ENCODE measurements at places on chromosomes 12 and 14.

GRCh38 chr12:47901063-47901717 lies 3.6 kb downstream of the VDR start:
- DNase-seq, result no peak

- DNase-seq, result no peak
Measured at GRCh38 chr12:91984556-91984955, 161.1 kb downstream of the BTG1 start.

- no peak for DNase-seq
Measured at GRCh38 chr12:54232790-54233189, 44.0 kb upstream of the SMUG1 start.

DNA sequence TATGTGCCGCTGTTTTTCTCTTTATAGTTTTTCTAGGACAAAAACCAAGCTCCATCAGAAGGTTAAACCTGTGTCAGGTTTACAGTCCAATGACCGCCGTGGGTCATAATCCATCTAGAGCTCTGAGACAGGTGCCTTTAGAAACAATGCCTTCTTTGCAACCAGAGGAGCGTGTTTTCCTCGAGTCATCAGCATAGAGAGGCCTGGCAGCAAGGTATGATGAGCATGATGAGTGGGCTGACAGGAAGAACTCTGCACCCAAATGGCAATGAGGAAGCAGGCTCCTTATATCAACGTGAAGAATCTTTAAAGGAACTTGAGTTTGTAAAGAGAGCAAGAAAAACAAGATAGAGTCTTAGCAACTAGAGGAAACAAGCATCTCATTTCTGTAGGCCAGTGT lies 60.5 kb upstream of the NUDT4 start:
- no peak for DNase-seq

DNA sequence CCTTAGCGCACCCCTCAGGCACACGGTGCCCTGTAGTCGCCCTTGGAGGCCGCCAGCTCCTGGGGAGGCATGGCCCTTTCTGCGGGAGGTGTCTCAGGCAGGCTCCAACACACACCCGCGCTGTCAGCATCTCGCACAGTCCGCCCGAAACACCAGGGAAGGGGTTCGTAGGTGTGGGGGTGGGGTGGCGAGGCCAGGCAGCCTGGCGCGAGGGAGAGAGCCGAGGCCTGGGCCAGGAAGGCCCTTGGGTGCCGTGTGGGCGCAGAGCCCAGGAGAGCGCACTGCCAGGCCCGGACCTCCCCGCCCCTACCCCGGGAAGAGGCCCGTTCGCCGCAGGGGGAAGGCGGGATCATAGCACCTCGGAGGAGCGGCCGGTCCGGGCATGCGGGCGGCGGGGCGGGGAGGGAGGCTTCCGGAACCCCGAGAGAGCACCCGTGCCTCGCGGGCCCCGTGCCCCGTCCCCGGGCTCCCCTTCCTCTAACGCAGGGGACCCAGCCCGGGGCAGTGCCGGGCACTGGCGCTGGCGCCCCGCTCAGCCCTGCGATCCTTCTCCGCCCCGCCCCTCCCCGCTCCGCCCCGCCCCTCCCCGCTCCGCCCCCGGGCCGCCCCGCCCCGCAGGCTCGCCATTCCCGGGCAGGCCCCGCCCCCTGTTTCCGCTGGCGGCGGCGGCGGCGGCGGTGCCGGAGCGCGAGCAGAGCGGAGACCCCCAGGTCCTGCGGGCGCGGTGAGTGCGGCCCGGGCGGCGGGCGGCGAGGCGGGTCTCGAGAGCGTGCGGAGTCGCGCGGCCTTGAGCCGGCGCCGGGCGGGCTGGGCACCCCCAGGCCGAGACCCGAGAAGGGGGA lies at the start of gene TSPAN9:
TSS of gene TSPAN9 (plus strand) at position 650 of the 842 bp plus-strand sequence. CDS start 123,815 bp downstream, outside the sequence.
- no peak for DNase-seq

DNA sequence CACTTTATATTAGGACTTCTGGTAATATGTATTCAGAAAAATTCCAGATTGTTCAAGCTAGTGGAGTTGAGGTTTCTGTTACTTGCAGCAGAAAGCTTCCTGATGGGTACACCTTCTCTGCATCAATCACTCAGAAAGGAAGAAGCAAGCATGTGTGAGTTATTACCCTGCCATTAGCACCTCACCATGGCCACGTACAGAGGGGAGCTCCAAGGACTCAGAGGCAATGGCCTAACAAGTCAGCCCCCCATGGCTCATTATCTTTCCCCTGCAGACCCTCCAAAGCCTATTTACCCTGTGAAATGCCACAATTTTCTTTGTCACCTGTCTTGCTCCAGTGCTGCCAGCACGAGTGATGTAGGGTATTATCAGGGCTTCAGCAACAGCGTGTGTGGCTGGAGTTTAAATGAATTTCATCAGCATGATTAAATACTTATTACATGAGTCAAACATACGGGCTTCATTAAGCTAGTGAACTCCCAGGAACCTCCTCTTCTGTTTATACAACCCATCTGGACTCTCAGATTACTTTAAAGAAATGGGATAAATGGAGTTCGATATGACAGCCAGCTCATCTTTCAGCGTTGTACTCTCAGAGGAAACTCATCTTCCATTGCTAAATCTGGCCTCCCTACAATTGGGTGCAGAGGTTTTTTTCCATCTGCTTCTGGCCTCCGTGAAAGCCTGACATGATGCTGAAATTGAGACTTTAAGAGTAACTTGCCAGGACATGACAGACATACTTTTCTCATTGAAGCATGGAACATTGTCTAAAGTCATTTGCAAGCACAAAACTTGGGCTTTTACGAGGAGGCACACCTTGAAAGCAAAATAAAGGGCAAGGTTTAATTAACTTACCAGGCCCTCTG lies 135.9 kb downstream of the TMEM30B start:
- DNase-seq, result peak; percentile 96

DNA sequence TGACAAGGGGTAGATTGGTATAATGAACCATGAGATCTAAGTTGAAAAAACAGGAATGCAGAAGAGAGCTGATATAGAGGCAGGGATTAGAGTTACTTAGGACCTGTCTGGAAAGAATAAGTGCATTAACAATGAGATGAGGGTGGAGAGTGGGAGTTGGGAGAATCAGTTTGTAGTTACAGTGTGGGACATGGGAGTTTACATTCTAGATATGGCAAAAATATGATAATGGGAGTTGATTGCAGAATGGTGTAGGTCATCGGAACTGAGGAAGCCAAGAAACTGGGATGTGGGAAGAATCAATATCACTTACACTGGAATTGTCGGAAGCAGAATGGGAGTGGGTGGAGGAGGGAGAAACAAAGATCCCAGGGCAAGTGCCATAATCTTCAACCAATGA lies 301.1 kb upstream of the NPAS3 start:
- no peak for DNase-seq

DNA sequence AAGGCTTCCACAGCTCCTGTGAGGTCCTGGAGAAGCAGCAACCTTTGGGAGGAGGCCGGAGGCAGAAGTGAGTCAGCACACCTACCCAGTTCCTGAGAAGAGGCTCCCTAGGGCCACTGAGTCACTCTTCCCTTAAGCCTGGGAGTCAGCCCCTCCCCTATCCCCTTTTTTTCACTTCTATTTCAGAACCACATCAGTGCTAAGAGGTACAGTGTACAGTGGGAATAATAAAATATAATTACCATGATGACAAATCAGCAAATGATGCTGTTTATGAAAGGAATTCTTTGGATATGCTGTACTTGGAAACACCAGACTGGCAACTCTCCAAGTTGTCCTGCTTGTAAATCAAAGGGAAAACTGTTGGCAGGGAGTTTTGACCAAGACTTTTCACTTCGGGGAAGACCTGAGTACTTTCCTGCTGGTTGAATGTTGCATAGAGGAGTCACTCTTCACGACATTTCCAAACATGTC lies 7.8 kb upstream of the TBPL2 start:
- DNase-seq, result peak; percentile 67

DNA sequence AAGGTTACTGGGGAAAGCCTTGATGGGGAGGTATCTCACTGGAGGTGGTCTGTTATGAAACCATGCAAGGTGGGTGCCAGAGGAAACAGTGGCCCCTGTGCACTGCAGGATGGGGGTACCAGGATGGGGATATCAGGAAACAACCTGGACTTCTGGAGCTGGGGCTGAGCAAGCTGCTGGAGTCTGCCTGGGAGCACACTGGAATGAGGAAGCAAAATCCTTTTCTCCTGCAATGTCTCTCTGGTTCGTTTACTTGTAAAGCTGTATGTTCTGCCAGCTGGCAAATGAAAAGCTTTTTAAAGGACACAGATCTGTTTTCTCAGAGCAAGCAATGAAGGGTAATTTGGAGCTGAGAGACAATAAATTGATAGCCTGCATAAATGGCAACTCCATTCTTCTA lies 23.2 kb upstream of the SERPINA1 start:
- DNase-seq, result no peak

GRCh38 chr12:54030889-54031471 lies 1.9 kb upstream of the HOXC5 start:
- no peak for DNase-seq

- no peak for DNase-seq
Measured at GRCh38 chr14:63652406-63652805, 10.7 kb upstream of the WDR89 start.

DNA sequence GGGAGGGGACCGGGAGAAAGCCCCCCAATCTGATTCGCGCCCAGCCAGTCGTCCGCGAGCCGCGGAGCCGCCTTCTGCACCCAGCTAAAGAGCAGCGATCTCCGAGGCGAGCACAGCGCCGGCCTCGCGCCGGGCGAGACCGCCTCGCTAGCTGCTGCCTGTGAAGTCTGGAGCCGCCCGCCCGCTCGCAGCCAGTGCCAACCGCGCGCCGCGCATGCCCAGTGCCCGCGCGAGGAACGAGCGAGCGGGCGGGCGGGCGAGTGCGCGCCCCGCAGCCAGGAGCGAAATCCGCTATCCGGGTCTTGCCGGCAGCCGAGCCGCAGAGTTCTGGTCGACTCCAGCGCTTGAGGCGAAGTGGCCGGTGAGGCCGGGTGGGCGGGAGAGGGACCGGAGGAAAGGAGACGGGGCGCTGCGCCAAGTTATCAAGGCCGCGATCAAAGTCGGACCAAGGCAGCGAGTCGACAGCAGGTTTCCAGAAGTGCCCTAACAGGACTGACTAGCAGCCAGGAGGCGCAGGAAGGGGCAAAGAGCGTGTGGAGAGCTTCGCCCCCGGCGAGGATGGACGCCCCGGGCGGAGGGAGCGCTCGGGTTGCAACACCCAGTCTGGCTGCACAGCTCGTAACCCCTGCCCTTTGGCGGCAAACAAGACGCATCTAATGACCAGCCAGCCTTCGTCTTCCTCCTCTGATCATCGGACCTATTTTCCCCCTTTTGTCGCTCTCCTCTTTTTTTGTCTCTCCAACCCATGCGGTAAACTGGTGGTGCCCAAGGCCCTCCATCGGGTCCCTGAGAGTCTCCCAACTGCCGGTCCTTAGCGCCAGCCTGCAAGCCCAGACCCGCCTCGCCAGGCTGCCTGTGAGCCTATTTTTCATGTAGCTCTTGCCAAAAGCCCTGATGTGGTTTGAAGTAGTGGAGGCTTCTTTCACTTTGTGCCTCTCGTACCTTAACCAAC lies at the start of gene EPS8:
TSS of gene EPS8 (minus strand) at position 169 of the 952 bp plus-strand sequence. CDS start 106,437 bp downstream, outside the sequence.
- peak; percentile 59 for DNase-seq

DNA sequence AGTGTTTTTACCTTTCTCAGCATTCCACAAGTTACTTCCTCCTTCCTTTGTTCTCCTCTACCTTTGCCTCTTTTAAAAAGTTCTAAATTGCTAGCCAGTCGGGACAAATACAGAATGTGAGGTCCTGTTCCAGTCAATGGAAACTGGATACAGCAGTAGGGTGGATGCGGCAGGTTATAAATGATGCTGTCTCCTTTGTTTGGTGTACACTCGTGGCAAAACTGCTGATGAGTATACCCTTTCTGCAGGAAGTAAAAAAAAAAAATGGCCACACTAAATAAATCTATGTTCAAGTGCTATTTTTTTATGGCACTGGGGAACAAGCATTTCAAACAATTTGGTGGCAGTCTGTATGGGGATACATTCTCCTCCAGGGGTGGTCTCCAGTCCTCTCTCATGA lies 27.5 kb downstream of the KLRK1 start:
- DNase-seq, result no peak

GRCh38 chr14:35632271-35632670 lies 98.3 kb downstream of the INSM2 start:
- DNase-seq, result no peak

GRCh38 chr12:106984588-106985137 lies 2.3 kb downstream of the MTERF2 start:
- DNase-seq, result no peak
